ENCODE measurements at places on chromosomes 3 and 15. TPM values are rescaled to one million over a fixed set of nuclear protein-coding genes. Genes with fewer than 3 reads are reported as not detected.

- H3K27ac ChIP-seq: no peak overlapping the region
- H3K36me3 ChIP-seq: no peaks in the 10 kb centered on the region
- no peak overlapping the region for H3K4me3 ChIP-seq
- H3K27me3 ChIP-seq: no peaks in the 10 kb centered on the region
- peaks cover 9% of the 10 kb centered on the region for H3K4me1 ChIP-seq
- DNase-seq: peak; percentile 42
Measured at GRCh38 chr3:9151240-9151639, 98.2 kb downstream of the SRGAP3 start.

Gene IL17RC
- 20.5 TPM for polyA plus RNA-seq

DNA sequence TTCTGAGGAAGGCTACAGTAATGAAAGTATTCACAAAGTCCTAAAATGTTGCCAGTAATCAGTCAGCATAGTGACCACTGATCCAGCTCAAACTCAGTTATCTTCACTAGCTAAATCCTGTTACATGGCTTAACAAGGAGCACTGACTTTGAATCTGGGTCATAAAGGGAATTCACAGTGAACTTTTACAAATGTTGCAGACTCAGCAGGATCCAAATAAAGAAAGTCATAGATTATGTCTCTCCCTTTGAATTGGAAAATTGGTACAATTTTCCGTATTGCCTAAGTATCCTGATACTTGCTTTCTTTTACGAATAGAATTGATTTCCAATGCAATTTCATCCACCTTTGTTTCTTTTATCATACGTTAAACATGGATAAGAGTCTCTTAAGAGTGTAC lies 431.5 kb upstream of the CNTN6 start:
- no peaks in the 10 kb centered on the region for H3K4me1 ChIP-seq
- no peak overlapping the region for H3K4me3 ChIP-seq
- H3K27me3 ChIP-seq: no peaks in the 10 kb centered on the region
- H3K36me3 ChIP-seq: no peaks in the 10 kb centered on the region
- no peak overlapping the region for H3K27ac ChIP-seq
- no peak for DNase-seq

DNA sequence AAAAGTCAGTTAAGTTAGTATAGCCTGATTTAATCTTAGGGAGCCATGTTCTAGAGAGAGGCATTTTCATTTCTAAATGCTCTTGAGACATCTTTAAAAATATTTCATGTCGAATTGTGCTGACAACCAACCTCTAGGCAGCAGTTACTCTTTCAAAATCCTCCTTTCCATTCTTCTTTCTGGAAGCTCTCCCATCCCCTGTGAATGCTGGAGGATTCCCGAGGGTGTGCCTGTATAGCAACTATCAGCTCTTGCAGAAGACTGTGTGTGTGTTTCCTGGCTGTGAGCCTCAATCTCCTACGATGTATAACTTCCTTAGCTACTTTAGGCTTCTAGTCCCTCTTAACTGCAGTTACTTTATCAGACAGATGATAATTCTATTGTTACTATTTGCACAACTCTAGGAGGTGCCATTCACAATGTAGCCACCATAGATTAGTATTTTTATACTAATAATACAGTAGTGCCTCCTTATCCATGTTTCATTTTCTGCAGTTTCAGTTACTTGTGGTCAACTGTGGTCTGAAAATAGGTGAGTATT lies 250.3 kb downstream of the EDEM1 start:
- no peaks in the 10 kb centered on the region for H3K4me1 ChIP-seq
- H3K27me3 ChIP-seq: no peaks in the 10 kb centered on the region
- no peak overlapping the region for H3K27ac ChIP-seq

Gene STRIT1
- polyA plus RNA-seq: not detected

DNA sequence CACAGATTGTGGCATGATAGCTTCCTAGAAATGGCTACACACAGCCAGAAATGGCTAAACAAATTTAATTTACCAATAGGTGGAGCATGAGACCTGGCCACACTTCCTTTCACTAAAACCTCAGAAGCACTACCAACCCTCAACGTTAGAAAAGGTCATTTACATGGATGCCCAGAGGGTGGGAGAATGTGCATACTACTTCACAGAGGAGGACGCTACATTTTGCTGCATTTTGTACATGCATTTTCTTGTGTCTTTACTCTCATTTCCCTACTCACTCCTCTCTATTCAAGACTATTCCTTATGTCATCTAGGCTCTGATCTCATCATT lies 40.1 kb downstream of the C2CD4B start:
- H3K27me3 ChIP-seq: no peaks in the 10 kb centered on the region
- no peak overlapping the region for H3K4me3 ChIP-seq
- no peak overlapping the region for H3K27ac ChIP-seq
- H3K4me1 ChIP-seq: peaks cover 4% of the 10 kb centered on the region

Gene ZPLD1
- polyA plus RNA-seq: not detected

Gene SPINK8
- polyA plus RNA-seq: not detected

Gene TOPAZ1
- not detected for polyA plus RNA-seq

Gene GUCA1C
- polyA plus RNA-seq: not detected

DNA sequence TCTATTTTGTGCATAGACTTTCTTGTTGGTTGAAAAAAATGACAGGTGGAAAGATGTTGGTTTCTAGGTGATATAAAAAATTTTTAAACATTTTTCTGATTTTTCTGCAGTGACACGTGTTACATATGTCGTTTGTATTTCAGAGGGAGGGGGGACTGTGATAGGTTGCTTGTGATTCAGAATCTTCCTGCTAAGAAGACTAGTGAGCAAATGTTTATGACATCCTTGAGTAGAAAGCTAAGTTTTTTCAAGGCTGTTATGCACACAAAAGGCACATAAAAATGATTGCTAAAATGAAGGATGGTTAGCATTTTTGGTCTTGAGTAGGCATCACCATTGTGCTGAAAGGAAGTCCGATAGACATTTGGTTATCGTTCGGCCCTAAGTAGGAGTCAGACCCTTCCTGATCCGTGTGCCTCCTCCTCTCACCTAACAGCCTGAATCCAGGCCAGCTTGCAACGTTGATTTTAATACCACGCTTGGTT lies 1.5 kb downstream of the ZNF639 start:
- H3K4me1 ChIP-seq: peaks cover 21% of the 10 kb centered on the region
- peak overlapping the region; percentile 94 for H3K27ac ChIP-seq
- no peaks in the 10 kb centered on the region for H3K27me3 ChIP-seq
- peak overlapping the region; percentile 89 for H3K4me3 ChIP-seq
- peak; percentile 81 for DNase-seq

Gene SLC9C1
- polyA plus RNA-seq: not detected

- H3K27ac ChIP-seq: no peak overlapping the region
- H3K36me3 ChIP-seq: no peaks in the 10 kb centered on the region
- no peaks in the 10 kb centered on the region for H3K27me3 ChIP-seq
- H3K4me1 ChIP-seq: peaks cover 5% of the 10 kb centered on the region
Measured at GRCh38 chr3:141082064-141082463, 30.9 kb downstream of the SPSB4 start.

GRCh38 chr3:10041034-10041433 lies 14.8 kb downstream of the FANCD2 start:
- no peak overlapping the region for H3K4me3 ChIP-seq
- H3K4me1 ChIP-seq: no peaks in the 10 kb centered on the region
- DNase-seq: no peak
- no peak overlapping the region for H3K27ac ChIP-seq
- no peaks in the 10 kb centered on the region for H3K27me3 ChIP-seq

Gene VEPH1
- polyA plus RNA-seq: 36.8 TPM

DNA sequence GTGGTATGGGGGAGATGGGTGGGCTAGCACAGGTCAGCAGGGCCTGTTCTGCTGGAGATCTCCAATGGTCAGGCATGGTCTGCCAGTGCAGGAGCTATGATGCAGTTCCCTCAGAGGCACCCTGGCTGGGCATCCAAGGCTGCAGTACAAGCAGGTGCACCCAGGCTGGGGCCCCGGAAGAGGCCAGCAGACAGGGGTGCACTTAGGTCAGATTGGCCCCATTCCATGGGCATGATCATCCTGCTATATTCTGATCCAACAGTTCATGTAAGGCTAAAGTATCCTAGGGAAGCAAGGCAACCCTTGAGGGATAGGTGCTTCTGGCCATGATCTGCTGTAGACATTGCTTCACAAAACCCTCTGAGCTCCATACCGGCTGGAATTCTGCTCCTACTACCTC lies 53.5 kb downstream of the STRIT1 start:
- H3K27me3 ChIP-seq: no peaks in the 10 kb centered on the region
- no peak overlapping the region for H3K4me3 ChIP-seq
- no peak for DNase-seq

GRCh38 chr3:187183903-187184302 lies 13.4 kb upstream of the RTP1 start:
- peak overlapping the region; percentile 46 for H3K27ac ChIP-seq
- H3K4me3 ChIP-seq: no peak overlapping the region
- DNase-seq: peak; percentile 28
- H3K36me3 ChIP-seq: no peaks in the 10 kb centered on the region

Gene OIP5
- polyA plus RNA-seq: 8.6 TPM

Gene STAB1
- not detected for polyA plus RNA-seq

DNA sequence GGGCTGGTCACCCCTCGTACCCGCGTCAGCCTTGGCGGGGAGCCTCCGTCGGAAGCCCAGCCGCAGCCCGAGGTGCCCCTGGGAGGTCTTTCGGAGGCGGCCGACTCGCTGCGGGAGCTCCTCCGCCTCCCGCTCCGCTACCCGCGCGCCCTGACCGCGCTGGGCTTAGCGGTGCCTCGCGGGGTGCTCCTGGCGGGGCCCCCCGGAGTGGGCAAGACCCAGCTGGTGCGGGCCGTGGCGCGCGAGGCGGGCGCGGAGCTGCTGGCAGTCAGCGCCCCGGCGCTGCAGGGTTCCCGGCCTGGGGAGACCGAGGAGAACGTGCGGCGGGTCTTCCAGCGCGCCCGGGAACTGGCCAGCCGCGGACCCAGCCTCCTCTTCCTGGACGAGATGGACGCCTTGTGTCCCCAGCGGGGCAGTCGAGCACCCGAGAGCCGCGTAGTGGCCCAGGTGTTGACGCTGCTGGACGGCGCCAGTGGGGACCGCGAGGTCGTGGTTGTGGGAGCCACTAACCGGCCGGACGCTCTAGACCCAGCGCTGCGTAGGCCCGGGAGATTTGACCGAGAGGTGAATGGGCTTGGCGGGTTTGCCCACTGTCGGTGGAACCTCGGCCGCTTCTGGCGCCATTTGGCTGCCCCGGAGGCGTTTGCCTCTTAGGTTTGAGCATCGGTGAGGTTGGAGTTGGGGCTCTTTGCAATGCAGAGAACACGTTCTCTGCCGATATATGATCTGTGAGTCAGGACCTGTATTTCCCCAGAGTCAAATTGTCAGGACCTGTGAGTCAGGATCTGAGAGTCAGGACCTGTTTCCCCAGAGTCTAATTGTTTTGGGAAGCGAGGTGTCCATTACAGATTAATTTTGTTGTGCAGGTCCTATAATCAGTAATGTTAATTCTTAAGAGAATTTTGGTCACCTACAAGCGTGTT lies 24.9 kb upstream of the GATM start:
- DNase-seq: peak; percentile 80
- peak overlapping the region; percentile 75 for H3K27ac ChIP-seq
- no peaks in the 10 kb centered on the region for H3K27me3 ChIP-seq
- H3K36me3 ChIP-seq: peaks cover 29% of the 10 kb centered on the region

GRCh38 chr3:182967218-182968204 lies 12.8 kb downstream of the DCUN1D1 start:
- H3K4me1 ChIP-seq: peaks cover 18% of the 10 kb centered on the region
- no peak for DNase-seq
- no peaks in the 10 kb centered on the region for H3K36me3 ChIP-seq
- no peaks in the 10 kb centered on the region for H3K27me3 ChIP-seq

DNA sequence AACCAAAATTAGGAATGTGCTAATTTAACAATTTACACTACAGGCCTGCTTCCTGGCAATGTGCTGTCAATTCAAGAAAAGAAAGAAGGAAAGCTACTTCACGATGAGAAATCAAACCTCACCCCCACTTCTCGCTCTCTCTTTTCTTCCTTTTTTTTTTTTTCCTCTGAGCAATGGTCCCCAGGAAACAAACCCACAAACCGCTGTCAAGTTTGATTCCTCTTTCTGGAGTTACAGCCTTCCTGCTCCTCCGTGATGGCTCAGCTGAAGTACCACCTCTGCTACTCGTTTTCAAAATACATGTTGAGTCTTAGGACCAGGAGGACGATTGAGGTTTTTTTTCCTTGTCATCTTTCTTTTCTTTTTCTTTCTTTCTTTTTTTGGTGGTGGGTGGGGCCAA lies 3.4 kb upstream of the TRIM71 start:
- no peak for DNase-seq
- H3K27ac ChIP-seq: no peak overlapping the region
- peaks cover 51% of the 10 kb centered on the region for H3K27me3 ChIP-seq
- no peaks in the 10 kb centered on the region for H3K36me3 ChIP-seq
- no peaks in the 10 kb centered on the region for H3K4me1 ChIP-seq
- no peak overlapping the region for H3K4me3 ChIP-seq

Gene GOLGA8Q
- not detected for polyA plus RNA-seq
